ENCODE measurements at places on chromosomes 13 and 19.

DNA sequence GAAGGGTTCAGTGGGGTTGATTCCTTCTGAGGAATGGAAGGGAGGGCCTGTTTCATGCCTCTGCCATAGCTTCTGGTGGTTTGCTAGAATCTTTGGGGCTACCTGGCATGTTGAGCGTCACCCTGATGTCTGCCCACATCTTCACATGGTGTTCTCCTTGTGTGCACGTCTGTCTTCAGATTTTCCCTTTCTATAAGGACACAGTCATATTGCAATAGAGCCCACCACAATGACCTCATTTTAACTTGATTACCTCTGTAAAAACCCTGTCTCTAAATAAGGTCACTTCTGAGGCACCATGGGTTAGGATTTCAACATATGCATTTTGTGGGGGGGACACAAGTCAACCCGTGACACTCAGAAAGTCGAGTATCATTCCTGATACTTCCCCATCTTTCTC is 257.9 kb downstream of the COG6 start:
- DNase-seq = no peak

- no peak for DNase-seq
Measured at GRCh38 chr19:39906283-39906682, 28.2 kb downstream of the FCGBP start.

GRCh38 chr13:87536899-87537298 is 134.3 kb upstream of the SLITRK5 start:
- DNase-seq = no peak

DNA sequence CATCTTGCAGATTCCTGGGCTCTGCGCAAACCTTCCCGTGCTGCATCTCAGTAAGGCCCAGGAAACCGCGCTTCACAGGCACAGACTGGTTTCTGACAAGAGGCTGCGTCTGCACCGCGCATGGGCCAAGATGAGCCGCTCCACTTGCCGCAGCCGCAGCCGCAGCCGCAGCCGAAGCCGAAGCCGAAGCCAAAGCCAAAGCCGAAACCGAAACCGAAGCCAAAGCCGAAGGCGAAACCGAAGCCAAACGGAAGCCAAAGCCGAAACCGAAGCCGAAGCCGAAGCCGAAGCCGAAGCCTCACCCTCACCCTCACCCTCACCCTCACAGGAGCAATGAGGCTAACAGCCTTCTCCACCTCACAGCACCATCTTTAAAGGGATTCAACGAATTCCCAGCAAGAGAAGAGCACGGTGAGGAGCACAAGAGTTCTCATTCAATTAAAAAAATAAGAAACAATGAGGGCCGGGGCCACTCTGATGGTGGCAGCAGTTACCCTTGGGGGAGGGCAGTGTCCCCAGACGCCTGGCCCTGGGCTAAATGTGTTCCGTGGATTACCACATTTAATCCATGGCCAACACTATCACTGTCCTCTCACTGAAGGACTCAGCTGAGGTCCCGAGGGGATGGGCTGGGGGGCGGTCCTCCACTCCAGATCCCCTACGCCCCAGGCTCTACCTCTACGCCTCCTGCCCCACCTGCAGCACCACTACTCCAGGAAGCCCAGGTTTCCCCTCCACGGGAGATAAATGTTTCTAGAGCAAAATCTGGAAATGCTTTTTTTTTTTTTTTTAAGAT is 29.1 kb downstream of the ZNF787 start:
- no peak for DNase-seq

- DNase-seq = no peak
Measured at GRCh38 chr13:66971004-66971403, 259.1 kb downstream of the PCDH9 start.

DNA sequence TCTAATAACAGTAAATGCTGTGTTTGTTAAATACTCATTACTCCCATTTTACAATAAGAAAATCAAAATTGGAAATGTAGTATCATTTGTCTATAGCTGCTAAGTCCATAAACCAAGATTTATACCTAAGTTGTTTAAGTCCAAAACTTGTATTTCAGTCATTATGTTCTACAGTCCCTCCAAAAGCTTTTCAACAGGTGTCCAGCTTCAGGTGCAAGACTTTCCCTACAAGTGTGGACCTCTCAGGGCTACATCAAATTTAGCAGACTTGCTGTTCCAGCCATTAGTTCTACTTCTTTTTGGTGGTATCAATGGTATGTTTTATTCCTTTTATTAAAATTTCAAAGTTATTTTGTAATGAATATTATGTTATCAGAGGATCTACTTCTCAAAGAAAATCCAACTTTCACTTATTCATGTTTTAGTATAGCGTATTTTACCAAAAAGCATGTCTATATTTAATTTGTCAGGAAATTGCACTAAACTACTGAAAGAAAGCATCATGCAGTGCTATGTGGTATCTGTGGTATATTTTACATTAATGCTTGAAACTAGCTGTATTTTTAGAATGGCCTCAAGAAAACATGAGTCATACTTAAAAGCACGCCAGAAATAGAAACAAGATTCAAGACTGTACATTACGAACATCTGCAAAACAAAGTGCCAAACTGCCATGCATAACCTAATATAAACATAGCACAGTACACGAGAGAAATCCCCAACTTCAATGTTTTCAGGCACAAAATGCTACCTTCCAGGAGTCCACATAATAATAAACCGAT is 44.5 kb downstream of the VWA8 start:
- no peak for DNase-seq

DNA sequence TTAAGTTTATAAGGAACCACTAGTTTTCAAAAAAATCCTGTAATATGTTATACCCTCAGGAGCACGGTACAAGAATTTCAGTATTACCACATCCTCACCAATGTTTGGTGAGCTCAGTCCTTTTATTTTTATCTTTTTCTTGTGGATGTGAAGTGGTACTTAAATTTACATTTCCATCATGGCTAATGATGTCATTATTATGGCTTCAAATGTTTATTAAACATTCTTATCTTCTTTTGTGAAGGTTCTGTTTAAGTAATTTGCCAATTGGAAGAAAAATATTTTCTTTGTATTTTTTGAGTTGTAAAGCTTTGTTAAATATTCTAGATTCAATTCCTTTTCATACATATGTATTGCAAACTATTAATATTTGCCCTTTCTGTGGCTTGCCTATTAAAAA is 291.0 kb downstream of the ENOX1 start:
- no peak for DNase-seq

GRCh38 chr13:104678161-104678560 is 1611.9 kb upstream of the SLC10A2 start:
- DNase-seq = no peak

All from mesenteric fat pad (tissue), 1 donor.